ENCODE measurements at places on chromosomes 5 and 9.

DNA sequence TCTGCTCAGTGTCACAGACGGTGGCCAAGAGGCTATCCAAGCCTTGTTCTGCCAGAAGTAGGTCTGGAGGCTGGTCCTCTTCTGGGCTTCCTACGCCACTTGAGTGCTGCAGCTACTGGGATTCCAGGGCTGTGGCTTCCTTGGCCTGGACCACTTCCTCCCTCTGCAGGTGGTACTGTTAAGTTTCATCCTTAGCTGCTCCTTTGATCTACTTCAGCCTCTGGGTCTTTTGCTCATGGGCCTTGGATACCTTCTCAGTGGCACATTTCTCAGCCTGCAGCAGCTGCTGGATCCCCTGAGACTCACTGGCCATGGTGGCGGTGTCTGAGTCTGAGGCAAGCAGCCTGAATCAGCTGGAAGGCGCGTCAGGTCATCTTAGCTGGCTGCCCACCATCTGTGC lies 10.3 kb downstream of the CNOT8 start:
- DNase-seq = no peak

DNA sequence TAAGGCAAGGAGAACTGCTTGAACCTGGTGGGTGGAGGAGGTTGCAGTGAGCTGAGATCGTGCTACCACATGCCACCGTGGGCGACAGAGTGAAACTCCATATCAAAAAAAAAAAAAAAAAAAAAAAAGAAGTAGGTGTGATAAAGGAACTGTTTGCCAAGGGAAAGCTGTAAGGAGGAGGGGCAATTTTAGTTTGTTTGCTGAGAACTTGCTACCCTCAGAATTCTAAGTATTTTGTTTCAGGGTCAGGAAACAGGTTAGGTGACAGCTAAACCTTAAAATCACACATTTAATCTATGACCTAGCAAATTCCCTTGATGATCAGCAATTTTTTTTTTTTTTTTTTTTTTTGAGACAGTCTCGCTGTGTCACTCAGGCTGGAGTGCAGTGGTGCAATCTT lies 7.2 kb upstream of the ARRDC3 start:
- no peak for DNase-seq

GRCh38 chr5:55850839-55851674 lies at the start of gene IL31RA:
IL31RA (plus strand) TSS chr5:55851357; CDS start chr5:55851571, 214 bp downstream.
- no peak for DNase-seq

DNA sequence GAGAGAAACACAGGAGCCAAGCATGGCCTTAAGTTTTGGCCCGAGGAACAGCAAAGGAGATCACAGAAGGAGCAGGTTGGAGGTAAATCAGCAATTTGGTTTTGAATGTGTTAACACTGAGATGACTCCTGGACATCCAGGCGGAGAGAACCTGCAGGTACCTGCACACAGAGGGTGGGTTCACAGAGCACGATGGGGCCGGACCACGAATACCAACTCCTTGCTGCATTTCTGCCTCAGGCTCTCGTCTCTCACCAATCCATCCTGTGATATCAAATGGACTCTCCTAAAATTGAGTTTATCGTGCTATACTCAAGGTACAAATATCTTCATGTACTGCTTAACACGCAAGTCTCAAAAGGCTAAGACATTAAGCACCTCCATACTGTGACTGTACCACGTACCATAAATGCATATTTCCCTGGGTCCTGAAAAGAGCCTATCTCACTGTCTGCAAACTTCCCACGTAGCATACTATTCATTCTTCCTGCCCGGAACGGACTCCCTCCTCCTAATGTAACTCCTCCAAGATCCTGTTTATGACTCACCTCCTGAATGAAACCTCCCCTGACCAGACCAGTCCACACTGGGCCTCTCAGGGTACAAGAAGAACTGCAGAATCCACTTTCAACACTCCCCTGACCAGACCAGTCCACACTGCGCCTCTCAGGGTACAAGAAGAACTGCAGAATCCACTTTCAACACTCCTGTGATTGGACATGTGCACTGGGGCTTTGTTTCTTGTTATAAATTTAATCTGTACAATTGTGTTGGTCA lies 380.8 kb upstream of the RFX3 start:
- no peak for DNase-seq

DNA sequence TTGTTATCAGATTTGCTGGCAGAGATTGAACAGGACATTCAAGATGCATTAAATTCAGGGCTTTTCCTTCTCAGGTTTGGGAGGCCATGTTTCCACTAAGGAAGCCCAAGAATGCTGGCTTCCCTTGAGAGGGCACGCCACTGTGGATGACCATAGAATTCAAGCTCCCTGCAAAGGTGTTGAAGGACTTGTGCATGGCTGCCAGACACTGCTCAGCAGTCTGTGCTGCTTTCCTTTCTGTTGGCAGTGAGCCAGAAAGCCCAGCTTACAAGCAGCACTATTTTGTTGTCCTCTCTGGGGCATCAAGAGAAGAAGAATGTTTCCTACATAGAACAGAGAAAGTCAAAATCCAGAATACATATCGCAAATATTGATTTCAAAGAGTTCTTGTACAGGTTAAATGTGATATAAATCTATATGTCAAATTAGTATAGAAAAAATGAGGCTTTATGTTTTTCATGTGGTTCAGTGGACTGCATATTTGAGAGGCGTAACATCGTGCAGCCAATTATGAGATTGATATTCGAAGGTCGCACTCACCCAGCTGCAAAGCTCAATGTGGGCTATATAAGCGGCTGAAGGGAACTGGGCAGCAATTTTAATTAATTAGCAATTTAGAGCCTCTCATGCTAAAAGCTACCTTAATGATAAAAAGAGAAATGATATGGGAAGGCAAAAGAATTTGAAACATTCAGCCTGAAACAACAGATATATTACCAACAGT lies 103.1 kb upstream of the ISL1 start:
- no peak for DNase-seq

DNA sequence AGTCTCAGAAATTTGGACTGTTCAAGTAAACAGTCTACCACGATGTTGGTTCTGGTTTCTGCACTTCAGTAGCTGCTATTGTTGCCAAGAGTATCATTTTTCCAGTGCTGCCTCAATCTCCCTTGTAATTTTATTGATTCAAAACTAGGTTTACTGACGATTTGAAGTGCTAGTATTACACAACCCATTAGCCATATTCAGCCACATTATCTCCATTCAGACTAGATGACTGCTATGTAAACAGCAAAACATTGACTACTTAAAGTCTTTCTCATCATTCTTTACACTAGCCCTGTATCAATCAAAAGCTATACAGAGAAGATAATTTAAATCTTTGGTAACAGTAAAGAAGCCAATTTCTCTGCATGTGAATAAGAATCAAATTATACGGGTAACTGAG lies 102.0 kb upstream of the TSLP start:
- DNase-seq = no peak

DNA sequence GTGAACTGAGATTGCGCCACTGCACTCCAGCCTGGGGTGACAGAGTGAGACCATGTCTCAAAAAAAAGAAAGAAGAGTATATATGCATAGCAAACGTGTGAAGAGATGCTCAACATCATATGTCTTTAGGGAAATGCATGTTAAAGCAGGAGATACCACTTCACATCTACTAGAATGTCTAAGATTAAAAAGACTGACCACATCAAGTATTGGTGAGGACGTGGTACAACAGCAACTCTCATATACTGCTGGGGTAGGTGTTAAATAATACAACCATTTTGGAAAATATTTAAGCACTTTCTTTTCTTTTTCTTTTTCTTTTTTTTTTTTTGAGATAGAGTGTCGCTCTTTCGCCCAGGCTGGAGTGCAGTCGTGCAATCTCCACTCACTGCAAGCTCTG lies 1.6 kb upstream of the TBC1D13 start:
- no peak for DNase-seq

DNA sequence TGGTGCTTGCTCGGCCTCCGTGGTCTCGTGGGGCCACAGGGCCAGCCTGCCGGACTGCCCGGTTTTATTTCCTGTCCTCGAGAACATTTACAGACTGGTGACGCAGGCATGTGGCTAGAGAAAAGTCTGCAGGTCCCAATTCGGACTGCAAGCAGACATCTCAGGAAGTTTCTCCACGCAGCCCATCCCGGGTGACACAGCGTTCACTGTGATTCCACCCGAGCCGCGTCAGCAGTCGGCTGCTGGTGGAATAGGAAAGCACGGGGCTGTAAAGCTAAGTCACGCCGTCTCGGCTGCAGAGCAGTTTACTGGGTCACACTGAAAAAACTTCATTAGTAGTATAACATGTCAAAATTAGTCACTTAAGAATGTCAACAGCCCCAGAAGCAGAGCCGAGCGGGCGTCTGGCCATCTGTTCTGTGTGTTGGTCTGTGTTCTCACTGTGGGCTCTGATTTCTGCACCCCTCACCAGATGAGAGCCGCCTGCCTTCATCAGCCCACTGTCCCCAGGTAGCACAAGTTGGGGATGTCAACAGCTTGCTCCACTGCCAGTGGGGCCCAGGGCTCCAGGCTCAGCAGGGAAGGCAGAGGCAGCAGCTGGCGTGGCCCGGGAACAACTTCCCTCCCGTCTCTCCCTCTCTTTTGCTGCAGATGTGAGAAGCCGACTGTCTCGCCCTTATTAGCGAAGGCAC lies 363.7 kb downstream of the IRX2 start:
- DNase-seq = no peak

GRCh38 chr5:165457859-165458481 lies 1952.6 kb downstream of the MAT2B start:
- no peak for DNase-seq

GRCh38 chr9:91530829-91531228 lies 107.2 kb upstream of the NFIL3 start:
- no peak for DNase-seq

DNA sequence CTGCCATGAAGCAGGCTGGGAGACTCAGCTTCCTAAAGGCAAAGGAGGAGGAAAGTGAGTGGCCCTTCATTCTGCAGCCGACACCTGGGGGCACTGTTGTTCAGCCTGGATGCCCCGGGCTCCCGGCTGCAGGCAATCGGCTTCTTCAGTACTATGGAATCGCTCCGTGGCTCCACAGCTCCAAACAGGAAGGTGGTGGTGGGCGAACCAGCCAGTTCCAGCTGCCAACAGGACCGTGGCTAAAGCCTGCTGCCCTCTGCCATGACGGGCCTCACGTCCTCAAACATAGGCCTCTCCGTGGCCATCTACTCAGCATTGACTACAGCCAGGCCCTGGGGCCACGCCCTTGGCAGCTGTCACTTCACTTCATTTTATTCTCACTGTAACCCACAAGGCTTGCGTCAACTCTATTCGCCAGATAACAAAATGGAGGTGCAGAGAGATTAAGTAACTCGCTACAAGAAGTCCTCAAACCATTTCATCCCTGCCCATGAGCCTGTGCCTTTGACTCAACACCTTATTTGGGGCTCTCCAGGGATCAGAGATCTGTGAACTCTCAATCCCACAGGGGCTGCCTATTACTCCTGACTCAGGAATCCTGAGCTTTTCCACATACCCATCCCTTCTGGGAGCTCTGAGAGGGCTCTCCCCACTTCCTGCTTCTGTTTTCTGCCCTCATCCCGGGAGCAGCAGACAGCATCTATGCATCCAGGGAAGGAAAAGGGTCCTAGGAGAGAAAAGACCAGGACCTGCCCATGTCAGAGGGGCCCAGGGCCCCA lies 38.0 kb downstream of the PAX5 start:
- no peak for DNase-seq

- DNase-seq = no peak
These were observed 616 bp downstream of the RNF130 start for GRCh38 chr5:180070756-180071530.

DNA sequence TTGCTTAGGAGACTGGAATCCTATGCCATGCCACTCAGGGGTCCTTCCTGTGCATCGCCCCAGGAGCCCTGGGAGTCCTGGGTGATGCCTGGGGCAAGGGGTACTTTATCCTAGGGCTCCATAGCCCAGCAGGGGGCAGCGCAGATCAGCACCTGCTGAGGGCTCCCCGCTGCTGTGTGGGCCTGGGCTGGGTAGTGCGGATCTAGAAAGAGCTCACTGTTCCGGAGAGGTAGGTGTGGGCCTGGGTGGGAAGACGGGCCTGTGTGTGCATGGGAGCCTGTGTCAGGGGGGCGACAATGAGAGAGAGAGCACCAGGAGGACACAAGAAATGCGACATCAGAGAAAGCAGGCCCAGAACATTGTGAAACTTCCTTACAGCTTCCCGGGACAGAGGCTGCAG lies 11.4 kb upstream of the DAB2IP start:
- DNase-seq = no peak

DNA sequence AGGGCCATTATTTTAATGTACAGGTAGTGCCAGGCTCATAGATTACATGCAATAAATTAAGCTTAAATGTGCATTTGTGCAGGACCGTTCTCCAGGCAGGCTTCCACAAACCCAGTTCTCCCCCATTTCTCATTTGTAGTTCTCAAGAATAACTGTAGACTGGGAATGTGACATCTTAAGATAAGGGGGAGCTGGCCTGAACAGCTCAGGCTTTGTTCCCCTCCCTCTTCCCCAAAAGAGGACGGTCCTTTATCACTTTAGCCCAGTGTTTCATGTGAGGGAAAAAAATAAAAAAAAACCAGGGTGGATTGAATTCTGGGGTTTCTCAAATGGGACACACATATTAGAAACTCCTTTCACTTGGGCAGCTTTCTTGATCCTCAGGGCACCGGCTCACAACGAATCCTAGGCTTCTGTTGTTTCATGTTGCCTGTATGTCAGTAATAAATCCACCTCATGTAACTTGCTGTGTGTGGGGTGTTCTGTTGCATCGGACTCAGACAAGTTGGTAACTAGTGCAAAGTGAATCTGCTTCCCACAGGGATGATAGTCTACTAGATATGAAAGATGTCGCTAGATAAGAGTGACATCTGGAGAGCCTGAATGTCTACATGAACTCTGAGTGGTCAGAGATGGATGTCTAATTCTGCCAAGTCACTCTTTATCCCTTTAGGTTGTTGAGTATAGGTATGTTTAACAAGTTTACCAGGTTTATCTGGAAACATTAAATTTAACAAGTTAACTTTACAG lies 2030.6 kb upstream of the NUDT12 start:
- no peak for DNase-seq

DNA sequence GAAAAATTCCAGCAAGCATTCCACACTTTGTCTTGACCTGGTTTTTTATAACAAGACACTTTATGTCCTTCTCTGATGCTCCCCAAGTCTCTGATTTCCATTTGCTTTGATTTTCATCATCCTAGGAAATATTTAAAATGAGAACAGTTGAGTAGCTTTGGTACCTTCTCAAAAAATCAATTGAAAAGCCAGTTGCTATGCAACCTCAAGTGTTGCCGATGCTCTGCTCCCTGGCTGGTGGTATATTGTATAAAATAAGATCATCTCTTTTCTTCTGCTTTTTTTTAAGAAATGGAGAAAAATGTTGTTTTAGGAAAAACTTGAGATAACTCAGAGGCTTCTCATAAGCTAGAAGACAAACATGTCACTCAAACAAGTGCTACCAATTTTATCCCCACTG lies 109.7 kb downstream of the ZNF354C start:
- DNase-seq = no peak

GRCh38 chr5:137181667-137182066 lies 317.5 kb downstream of the SPOCK1 start:
- DNase-seq = no peak

DNA sequence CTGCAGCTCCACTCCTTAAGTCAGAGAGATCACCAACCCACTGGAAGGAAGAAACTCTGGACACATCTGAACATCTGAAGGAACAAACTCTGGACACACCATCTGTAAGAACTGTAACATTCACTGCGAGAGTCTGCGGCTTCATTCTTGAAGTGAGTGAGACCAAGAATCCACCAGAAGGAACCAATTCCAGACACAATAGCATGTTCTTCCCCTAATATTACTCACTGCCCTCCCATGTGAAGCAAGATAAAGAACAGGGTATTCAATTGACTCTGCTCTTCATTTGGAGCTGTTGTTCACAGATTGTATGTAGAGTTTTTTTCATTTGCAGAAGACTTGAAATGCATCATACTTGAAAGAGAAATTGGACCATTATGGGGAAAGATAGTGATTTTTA lies 10.8 kb downstream of the SAXO1 start:
- no peak for DNase-seq

- DNase-seq = no peak
These were observed 53.1 kb downstream of the AK8 start for GRCh38 chr9:132824951-132825350.

Measured in chondrocyte (in vitro differentiated cells).